GM23248 (cell line): ENCODE measurements at places on chromosomes 1 and 21.

GRCh38 chr1:17292299-17293160 lies 15.5 kb upstream of the PADI4 start:
- no peak for DNase-seq

GRCh38 chr1:110059133-110059863 lies 11.2 kb downstream of the ALX3 start:
- DNase-seq: no peak

DNA sequence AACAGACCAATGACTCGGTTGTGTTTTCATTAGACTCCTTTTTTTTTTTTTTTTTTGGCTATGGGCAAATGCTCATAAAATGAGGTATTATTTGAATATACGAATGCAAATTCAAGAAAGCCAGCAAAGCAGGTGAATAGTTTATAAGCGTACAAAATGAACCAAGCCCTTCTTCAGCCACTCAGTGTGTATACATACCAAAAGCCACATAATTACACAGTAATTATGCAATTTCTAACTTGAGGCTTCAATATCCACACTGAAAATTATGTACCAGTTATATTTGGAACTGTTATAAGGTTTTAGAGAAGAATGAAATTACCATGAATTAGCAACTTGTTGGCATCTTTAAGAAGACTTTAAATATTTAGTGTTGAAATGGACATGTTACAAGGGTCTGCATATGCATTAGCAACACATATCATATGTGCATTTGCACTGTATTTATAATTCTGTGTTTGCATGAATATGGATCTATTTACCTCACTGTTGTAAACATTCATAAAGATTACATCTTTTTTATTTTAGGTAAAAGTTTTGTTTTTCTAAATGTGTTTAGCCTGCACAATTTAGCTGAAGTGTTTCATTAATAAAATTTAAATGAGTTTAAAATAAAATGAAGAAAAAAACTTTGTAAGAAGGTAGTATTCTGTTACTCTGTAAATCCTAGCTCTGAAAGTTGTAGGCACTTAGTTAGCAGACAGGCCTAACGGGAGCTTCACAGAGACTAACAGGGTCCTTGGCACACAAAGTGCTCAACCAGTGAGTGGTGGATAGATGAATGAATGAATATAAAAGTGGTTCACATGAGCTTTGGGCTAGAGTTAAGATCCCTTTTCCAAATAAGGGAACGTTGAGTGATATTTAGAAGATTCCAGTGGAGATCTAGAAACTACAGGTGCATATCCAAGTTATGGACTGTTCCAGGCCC lies 241.0 kb upstream of the NFIA start:
- no peak for DNase-seq

DNA sequence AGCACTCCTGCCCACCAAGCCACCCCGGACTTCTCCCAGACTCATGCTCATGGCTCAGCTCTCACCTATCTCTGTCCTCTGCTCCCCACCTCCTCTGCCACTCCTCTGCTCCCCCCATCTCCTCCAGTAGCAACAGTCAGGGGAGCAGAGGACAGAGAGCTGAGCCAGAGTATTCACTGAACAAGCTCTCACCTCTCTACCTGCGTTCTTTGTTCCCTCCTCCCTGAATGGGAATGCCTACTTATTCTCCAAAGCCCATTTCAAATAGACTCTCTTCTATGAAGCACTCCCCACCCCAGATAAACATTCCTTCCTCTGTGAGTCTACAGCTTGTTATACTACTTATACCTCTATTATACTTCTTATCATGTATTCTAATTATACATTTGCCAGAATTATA lies 6.4 kb upstream of the EFNA1 start:
- DNase-seq: no peak

DNA sequence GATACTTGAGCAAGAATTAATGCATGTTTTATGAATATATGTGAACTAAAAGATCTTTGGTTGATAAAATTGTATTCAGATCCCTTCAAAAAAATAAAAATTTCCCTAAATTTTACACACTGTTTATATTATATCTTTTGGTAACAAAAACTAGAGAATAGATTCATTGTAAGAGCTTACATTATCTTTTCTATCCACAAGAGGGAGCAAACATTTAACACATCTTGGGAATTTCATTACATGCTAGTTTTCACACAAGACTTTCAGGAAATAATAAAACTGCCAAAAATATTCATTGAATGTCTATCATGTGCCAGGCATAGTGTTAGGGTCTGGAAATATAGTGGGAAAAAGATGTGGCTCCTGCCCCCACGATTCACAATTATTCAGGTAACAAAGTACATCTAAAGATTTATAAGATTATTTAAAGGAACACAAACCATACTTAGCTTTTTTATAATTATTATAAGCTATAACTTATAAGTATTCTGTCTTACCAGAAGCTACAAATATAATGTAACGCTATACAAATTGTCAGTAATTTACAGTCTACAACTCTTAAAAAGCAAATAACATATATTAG lies 30.6 kb downstream of the FAF1 start:
- DNase-seq: peak; percentile 68

GRCh38 chr1:186143481-186143880 lies 231.6 kb downstream of the TPR start:
- no peak for DNase-seq

DNA sequence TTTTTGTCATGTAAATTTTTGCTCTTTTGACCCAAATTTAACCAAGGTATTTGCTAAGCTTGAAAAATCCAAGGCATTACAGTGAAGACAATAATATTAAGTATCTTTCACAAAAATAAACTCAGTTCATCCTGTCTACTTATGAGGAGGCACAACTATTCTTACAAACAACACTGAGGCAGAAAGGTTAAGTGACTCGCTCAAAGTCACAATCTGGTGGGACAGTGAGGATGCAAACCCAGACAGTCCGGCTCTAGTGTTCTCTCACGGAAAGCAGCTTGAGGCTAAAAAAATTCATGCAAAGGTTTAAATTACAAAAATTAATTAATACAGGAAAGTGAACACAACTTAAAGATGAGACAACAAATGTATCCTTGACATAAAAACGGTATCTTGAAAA lies 125.3 kb downstream of the SIPA1L2 start:
- DNase-seq: peak; percentile 17

- DNase-seq: no peak
These were observed 119.0 kb downstream of the GREM2 start for GRCh38 chr1:240492832-240493440.

GRCh38 chr1:183970516-183971300 lies 66.8 kb downstream of the COLGALT2 start:
- no peak for DNase-seq

- DNase-seq: peak; percentile 48
These were observed 560 bp upstream of the CSDE1 start for GRCh38 chr1:114758256-114758832.

- peak; percentile 53 for DNase-seq
These were observed 19.1 kb upstream of the SPAG17 start for GRCh38 chr1:118204105-118204504.

- peak; percentile 28 for DNase-seq
These were observed 47.5 kb upstream of the LPAR3 start for GRCh38 chr1:84940481-84940880.

DNA sequence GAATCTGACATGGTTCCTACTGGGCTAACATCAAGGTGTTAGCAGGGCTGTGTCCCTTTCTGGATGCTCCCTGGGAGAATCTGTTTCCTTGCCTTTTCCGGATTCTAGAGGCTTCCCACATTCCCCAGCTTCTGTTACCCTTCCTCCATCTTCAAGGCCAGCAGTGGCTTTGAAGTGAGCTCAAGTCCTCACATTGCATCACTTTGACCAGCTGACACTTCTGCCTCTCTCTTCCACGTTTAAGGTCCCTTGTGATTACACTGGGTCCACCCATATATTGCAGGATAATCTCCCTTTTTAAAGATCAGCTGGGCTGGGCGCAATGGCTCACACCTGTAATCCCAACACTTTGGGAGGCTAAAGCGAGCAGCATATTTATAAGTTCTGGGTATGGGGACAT lies 33.1 kb downstream of the CNST start:
- no peak for DNase-seq

DNA sequence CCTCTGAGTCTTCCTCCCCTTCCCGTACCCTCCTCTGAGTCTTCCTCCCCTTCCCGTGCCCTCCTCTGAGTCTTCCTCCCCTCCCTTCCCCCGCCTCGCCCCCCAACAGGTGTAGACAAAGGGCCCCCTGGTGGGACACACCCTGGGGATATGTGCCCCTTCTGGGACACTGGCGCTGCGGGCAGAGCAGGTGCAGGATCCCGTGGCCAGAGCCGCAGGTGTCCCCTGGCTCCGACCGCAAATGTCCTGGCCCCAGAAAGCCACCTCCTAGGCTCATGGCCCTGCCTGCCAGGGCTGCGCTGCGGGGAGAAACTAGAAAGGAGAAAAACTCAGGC lies 51.5 kb upstream of the ARHGEF16 start:
- DNase-seq: no peak

DNA sequence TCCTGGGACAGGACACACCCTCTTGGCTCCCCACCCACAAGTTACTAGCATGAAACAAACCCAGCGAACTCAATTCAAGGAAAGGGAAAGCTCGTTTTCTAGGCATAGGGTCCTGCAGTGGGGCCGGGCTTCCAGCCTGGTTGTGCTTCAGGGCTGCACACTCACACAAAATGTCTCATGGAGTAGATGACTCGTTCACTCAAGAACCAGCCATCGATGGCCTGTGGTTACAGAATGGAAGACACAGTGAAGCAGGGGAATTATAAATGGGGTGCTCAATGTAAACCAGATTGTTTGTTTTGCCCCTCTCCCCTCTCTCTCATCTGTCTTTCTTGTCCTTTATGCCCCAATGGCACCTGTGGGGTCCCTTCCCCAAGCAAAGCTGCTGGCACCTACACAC lies 56.0 kb upstream of the COX20 start:
- DNase-seq: peak; percentile 67

GRCh38 chr1:153577624-153578051 lies 12.0 kb upstream of the S100A2 start:
- no peak for DNase-seq

- no peak for DNase-seq
These were observed 50.3 kb downstream of the SLX9 start for GRCh38 chr21:44989943-44990780.

DNA sequence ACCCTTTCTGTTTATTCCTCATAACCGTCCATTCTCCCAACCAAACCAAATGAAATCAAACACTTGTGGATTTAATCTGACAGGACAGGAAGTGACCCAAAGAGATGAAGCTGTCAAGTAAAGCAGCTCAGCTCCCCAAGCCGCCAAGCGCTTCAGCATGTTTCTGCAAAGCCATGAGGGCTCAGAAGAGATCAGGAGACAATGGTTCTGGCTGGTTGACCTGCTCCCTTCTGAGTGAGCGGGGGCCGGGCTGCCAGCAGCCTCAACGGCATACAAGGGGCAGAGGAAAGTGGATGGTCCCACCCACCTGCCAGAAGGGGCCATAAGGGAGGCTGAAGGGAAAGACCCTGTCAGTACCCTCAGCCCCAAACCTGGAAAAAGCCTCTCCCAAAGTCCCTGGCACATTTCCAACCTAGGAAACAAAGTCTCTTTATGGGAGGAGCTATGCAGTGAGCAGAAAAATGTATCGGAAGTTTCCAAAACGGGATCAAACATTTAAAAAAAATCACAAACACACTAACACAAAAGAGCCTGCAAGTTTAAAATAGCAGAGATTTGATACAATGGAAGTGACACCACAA lies 45.4 kb downstream of the SLC45A1 start:
- DNase-seq: no peak

- DNase-seq: no peak
These were observed 598 bp downstream of the GON4L start for GRCh38 chr1:155856257-155856974.

DNA sequence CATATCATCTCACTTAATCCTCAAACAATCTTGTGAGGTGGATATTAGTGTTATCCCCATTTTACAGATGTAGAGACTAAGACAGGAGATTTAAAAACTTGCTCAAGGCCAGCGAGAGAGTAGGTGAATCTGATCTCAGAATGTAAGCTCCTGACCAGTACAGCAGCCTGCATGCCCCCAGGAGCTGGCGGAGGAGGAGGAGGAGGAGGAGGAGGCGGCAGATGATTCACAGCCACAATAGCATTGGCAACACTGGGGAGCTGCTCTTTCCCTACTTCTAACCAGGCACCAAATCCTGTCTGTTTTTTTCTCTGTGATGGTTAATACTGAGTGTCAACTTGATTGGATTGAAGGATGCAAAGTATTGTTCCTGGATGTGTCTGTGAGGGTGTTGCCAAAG lies 243.2 kb downstream of the ATG4C start:
- DNase-seq: no peak

DNA sequence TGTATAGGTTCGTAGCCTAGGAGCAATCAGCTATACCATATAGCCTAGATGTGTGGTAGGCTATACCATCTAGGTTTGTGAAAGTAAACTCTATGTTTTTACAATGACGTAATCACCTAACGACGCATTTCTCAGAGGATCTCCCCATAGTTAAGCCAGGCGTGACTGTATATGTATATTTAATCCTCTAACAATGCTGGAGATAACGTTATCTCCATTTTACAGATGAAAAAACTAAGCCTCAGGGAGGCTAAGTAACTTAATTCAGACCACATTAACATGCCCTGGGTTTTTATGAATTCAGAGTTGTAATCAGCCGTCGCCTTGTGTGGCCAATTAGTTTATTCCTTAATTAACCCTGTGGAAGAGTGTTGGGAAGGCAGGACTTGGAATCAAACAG lies 107.7 kb upstream of the PLXNA2 start:
- no peak for DNase-seq

GRCh38 chr21:28018213-28018612 lies 974.5 kb downstream of the LTN1 start:
- no peak for DNase-seq

GRCh38 chr1:115036814-115037507 lies 7.3 kb downstream of the TSHB start:
- no peak for DNase-seq

GRCh38 chr1:228921481-228921880 lies 186.2 kb downstream of the RHOU start:
- DNase-seq: no peak

DNA sequence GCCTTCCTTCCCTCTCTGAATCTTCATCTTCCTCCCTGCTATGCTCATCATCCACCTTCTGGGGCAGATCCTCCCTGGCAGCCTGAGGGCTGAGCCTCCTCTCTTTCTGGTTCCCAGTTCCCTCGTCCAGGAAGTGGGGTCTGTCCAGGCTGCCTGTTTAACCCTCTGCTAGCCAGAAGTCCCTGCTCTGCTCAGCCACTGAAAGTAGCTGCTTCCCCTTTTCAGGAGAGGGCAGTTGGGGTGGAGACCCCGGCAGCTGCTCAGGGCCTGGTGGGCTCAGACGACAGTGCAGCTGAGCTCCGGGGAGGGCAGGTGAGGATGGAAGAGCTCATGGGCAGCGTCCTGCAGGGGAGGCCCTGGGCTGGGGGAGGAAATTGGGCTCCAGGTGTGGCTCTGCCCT lies 43.1 kb upstream of the ETV3 start:
- DNase-seq: no peak

- DNase-seq: peak; percentile 82
These were observed 20.7 kb upstream of the LGALS8 start for GRCh38 chr1:236502972-236503639.
